ENCODE measurements at places on chromosomes 3 and 15. TPM values are rescaled to one million over a fixed set of nuclear protein-coding genes. Genes with fewer than 3 reads are reported as not detected.

The PAK6 gene
- not detected for polyA plus RNA-seq

The FAM81A gene
- polyA plus RNA-seq: not detected

The TRPM7 gene
- 15.5 TPM for polyA plus RNA-seq

The FOXB1 gene
- not detected for polyA plus RNA-seq

The PLA2G4F gene
- polyA plus RNA-seq: not detected

The STRC gene
- polyA plus RNA-seq: not detected

The MOBP gene
- polyA plus RNA-seq: not detected

DNA sequence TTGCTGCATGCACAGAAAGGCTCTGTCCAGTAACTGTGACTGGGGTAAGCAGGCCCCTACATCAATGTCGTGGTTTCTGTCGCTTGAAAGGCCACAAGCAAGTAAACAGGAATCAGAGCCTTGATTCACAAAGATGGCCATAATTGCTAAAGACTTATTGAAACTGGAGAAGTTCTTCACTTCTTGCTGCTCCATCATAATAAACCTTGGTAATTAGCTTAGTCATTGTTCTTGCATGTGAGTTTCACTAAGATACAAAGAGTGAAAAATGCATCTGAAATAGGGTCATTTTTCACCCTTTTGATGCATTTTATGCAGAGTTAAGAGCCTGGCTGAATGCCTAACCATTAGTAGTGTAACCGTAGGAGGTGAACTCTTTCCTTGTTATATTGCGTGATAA lies 3.2 kb downstream of the SEMA6D start:
- H3K27ac ChIP-seq: no peak overlapping the region
- peaks cover 4% of the 10 kb centered on the region for H3K27me3 ChIP-seq
- H3K4me1 ChIP-seq: no peaks in the 10 kb centered on the region
- no peak for DNase-seq

- H3K36me3 ChIP-seq: peaks cover 3% of the 10 kb centered on the region
- no peak overlapping the region for H3K4me3 ChIP-seq
- H3K27ac ChIP-seq: no peak overlapping the region
- DNase-seq: no peak
- H3K27me3 ChIP-seq: no peaks in the 10 kb centered on the region
- H3K4me1 ChIP-seq: peaks cover 9% of the 10 kb centered on the region
Measured at GRCh38 chr3:32703491-32703972, 18.5 kb downstream of the CNOT10 start.

GRCh38 chr3:7423995-7424394 lies 563.1 kb downstream of the GRM7 start:
- no peaks in the 10 kb centered on the region for H3K27me3 ChIP-seq
- no peak overlapping the region for H3K27ac ChIP-seq
- no peak for DNase-seq
- no peak overlapping the region for H3K4me3 ChIP-seq
- H3K4me1 ChIP-seq: no peaks in the 10 kb centered on the region

- no peak overlapping the region for H3K27ac ChIP-seq
- H3K4me1 ChIP-seq: no peaks in the 10 kb centered on the region
- no peaks in the 10 kb centered on the region for H3K27me3 ChIP-seq
- no peaks in the 10 kb centered on the region for H3K36me3 ChIP-seq
- H3K4me3 ChIP-seq: no peak overlapping the region
- no peak for DNase-seq
Measured at GRCh38 chr3:123346021-123346420, 102.9 kb downstream of the ADCY5 start.

GRCh38 chr3:62678841-62679240 lies 196.4 kb downstream of the CADPS start:
- no peak overlapping the region for H3K27ac ChIP-seq
- no peak overlapping the region for H3K4me3 ChIP-seq
- H3K36me3 ChIP-seq: no peaks in the 10 kb centered on the region
- H3K4me1 ChIP-seq: no peaks in the 10 kb centered on the region
- no peak for DNase-seq
- no peaks in the 10 kb centered on the region for H3K27me3 ChIP-seq

DNA sequence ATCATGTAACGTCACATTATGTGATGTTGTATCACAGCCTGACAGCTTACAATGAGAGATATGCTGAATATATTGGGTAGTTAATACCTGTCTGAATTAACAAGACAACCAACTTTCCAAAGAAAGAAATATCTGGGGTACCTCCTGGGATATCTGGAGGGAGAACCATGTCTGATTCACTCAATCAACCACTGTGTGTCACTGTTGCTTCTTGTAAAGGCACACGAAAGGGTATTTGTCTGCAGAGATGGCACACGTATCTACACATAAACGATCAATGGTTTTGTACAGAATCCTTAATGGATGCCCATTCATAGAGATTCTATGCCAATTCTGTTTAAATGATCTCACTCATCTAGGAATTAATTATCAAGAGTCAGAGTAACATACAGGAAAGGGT lies 252.1 kb upstream of the TMCO5A start:
- H3K27me3 ChIP-seq: no peaks in the 10 kb centered on the region
- H3K4me3 ChIP-seq: no peak overlapping the region
- DNase-seq: no peak
- no peaks in the 10 kb centered on the region for H3K4me1 ChIP-seq

DNA sequence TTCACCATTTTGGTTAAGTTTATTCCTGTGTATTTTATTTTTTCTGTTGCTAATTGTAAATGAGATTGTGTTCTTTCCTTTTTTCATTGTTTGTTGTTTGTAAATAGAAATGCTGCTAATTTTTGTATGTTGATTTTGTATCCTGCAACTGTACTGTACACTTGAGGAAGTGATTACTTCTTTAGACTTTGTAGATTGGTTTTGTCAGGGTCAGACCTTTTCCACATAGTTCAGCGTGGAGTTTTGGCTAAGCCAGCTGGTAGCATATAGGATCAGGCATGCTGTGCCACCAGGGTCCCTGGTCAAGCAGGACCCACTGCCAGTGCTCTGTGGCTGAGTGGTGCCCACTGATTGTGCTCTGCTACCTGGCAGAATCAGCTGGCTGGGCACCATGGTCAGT lies 80.1 kb downstream of the CD200 start:
- no peak for DNase-seq
- no peaks in the 10 kb centered on the region for H3K4me1 ChIP-seq
- no peaks in the 10 kb centered on the region for H3K36me3 ChIP-seq
- no peaks in the 10 kb centered on the region for H3K27me3 ChIP-seq
- H3K4me3 ChIP-seq: no peak overlapping the region

DNA sequence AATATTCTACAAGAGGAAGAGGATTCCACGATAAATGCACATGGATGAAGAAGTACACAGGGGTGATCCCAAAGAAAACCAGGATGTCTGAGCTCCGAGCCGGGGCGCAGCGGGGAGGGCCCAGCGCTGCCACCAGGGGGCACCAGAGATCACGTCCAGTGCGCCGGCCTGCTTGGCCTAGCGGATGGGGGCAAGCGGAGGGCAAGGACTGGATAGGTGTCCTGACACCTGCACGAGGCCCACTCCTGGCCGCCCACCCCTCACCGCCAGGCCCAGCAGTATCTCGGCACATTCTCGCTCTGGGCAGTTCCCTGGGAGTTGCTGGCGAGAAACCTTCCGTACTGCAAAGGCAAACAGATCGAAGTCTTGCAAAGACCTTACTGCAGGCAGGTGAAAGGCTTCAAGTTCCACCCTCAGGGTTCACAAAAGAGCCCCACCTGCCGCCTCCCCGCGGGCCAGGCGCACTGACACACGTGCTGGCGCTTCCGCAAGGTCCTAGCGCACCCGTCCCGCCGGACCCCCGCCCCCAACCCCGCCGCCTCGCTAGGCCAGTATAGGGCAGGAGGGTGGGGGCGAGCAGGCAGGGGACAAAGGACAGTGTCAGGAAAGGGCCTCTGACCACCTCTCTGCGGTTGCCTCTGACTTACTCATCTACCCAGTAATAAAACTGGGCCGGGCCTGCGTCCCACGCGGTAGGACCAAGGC lies 3.3 kb downstream of the ANKRD63 start:
- H3K4me3 ChIP-seq: no peak overlapping the region
- H3K4me1 ChIP-seq: no peaks in the 10 kb centered on the region
- no peak overlapping the region for H3K27ac ChIP-seq
- DNase-seq: peak; percentile 55

DNA sequence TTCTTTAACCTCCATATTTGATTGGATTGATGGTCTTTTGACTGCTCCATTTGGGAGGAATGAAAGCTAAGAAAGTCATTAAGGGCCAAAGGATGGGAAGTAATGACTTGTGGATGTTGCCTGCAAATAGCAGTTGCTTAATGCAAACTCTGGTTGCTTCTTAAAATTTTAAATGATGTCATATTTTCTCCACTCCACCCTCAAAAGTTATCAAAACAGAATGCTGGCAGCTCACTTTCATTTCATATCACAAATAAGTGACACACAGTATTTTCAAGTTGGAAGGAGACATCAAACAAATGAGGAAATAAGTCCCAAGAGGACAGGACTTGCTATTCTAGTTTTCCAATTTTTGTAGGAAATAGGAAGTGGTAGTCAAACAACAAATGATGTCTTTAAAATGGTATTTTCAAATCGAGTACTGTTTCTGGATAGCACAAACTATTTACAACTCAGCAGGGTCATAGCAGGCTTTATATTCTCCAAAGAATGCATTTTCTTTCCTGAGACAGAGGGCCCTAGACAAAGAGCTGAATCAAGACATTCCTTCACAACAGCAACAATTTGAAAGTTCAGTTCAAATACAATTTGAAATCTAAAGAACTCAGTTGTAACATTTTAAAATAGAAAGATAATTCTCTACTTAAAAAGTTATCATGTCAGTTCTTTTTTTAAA lies 165.1 kb upstream of the UBE2E1 start:
- no peaks in the 10 kb centered on the region for H3K4me1 ChIP-seq
- no peaks in the 10 kb centered on the region for H3K27me3 ChIP-seq
- no peaks in the 10 kb centered on the region for H3K36me3 ChIP-seq
- H3K27ac ChIP-seq: no peak overlapping the region
- H3K4me3 ChIP-seq: no peak overlapping the region

- no peaks in the 10 kb centered on the region for H3K27me3 ChIP-seq
- H3K4me3 ChIP-seq: no peak overlapping the region
- no peaks in the 10 kb centered on the region for H3K36me3 ChIP-seq
- H3K27ac ChIP-seq: no peak overlapping the region
Measured at GRCh38 chr3:130850044-130850797, 43.7 kb upstream of the ATP2C1 start.

- no peak overlapping the region for H3K4me3 ChIP-seq
- H3K27me3 ChIP-seq: no peaks in the 10 kb centered on the region
- H3K36me3 ChIP-seq: no peaks in the 10 kb centered on the region
- DNase-seq: peak; percentile 68
Measured at GRCh38 chr3:10286596-10287295, 6.0 kb downstream of the GHRL start.

DNA sequence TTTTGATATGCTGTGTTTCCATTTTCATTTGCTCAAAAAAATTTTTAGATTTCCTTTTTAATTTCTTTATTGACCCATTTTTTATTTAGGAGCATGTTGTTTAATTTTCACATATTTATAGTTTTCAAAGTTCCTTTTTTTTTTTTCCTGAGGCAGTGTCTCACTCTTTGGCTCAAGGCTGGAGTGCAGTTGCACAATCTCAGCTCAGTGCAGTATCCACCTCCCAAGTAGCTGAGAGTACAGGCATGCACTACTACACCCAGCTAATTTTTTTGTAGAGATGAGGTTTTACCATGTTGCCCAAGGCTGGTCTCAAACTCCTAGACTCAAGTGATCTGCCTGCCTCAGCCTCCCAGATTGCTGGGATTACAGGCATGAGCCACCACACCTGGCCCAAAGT lies 36.2 kb downstream of the PFN2 start:
- peaks cover 11% of the 10 kb centered on the region for H3K36me3 ChIP-seq
- H3K4me1 ChIP-seq: no peaks in the 10 kb centered on the region
- H3K4me3 ChIP-seq: no peak overlapping the region
- no peaks in the 10 kb centered on the region for H3K27me3 ChIP-seq

DNA sequence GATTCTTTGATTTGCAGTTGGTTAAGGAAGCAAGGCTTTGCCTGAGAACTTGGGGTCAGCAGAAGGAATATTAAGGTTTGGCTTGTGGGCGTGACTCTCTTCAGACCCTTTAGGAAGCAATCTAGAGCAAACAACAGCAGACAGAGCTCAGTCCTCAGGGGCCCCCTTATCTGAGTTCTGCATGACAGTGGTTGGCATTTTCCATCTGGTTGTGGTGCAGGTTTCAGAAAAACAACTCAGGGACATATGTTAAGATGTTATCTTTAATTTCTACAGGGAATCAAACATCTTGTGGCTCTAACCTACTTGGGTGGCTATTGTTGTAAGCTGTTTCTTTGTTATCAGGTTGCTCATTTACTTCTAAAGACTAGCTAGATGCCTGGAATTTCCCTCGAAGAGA lies 141.4 kb downstream of the VPS8 start:
- H3K4me3 ChIP-seq: no peak overlapping the region
- H3K27me3 ChIP-seq: no peaks in the 10 kb centered on the region
- DNase-seq: no peak
- no peaks in the 10 kb centered on the region for H3K36me3 ChIP-seq
- H3K27ac ChIP-seq: no peak overlapping the region

DNA sequence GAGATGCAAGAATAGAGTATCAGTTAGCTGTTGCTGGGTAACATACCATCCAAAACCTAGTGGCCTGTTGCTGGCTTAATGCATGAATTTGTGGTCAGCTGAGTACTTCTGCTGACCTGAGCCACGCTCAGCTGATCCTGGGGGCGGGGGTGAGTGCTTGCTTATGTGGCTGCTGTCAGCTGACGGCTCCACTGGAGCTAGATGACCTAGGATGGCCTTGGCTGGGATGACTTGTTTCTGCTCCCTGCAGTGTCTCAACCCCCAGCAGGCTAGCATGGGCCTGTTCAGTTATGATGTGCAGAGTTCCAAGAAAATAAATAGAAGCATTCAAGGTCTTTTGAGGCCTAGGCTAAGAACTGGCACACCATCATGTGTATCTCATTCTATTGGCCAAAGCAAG lies 63.9 kb downstream of the FBLN2 start:
- H3K4me1 ChIP-seq: no peaks in the 10 kb centered on the region
- H3K27ac ChIP-seq: no peak overlapping the region
- no peak for DNase-seq

- no peaks in the 10 kb centered on the region for H3K4me1 ChIP-seq
- no peak overlapping the region for H3K4me3 ChIP-seq
- H3K27ac ChIP-seq: no peak overlapping the region
Measured at GRCh38 chr3:18900994-18901393, 247.3 kb upstream of the KCNH8 start.

DNA sequence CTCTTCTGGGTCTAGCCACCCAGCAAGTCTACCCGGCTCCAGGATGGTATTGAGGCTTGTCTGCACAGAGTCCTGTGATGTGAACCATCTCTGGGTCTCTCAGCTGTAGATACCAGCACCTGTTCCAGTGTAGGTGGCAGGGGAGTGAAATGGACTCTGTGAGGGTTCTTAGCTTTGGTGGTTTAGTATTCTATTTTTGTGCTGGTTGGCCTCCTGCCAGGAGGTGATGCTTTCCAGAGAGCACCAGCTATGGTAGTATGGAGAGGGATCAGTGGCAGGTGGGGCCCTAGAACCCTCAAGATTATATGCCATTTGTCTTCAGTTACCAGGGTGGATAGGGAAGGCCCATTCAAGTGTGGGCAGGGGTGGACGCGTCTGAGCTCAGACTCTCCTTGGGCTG lies 283.4 kb upstream of the LYSMD4 start:
- no peaks in the 10 kb centered on the region for H3K36me3 ChIP-seq
- no peak overlapping the region for H3K4me3 ChIP-seq
- no peak for DNase-seq
- H3K4me1 ChIP-seq: no peaks in the 10 kb centered on the region
- no peaks in the 10 kb centered on the region for H3K27me3 ChIP-seq

GRCh38 chr3:43971486-43971885 lies 270.2 kb upstream of the TOPAZ1 start:
- no peaks in the 10 kb centered on the region for H3K36me3 ChIP-seq
- DNase-seq: no peak
- no peak overlapping the region for H3K27ac ChIP-seq
